Activated CD8-positive, alpha-beta T cell treated with anti-CD3 and anti-CD28 coated beads for 36 hours (primary cell): ENCODE measurements at places on chromosomes 7 and 10. TPM values are rescaled to one million over a fixed set of nuclear protein-coding genes. Genes with fewer than 3 reads are reported as not detected.

DNA sequence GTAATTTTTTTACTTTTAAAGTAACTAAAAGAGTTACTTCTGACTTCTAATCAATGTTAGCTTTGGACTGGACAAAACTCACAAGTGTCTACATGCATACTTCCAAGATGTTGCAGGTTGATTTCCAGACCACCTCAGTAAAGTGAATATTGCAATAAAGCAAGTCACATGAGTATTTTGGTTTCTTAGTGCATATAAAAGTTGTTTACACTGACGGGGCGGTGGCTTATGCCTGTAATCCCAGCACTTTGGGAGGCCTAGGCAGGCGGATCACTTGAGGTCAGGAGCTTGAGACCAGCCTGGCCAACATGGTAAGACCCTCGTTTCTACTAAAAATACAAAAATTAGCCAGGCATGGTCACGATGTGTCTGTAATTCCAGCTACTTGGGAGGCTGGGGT is 40.8 kb downstream of the PANK1 start:
- no peaks in the 10 kb centered on the region for H3K4me1 ChIP-seq
- no peak overlapping the region for H3K27ac ChIP-seq
- no peak overlapping the region for H3K4me3 ChIP-seq
- H3K36me3 ChIP-seq, result no peaks in the 10 kb centered on the region
- DNase-seq, result no peak

GRCh38 chr10:112546474-112546873 is 99.5 kb downstream of the VTI1A start:
- no peak overlapping the region for H3K4me3 ChIP-seq
- peaks cover 30% of the 10 kb centered on the region for H3K36me3 ChIP-seq
- H3K27me3 ChIP-seq, result no peaks in the 10 kb centered on the region
- no peak overlapping the region for H3K27ac ChIP-seq
- DNase-seq, result no peak

DNA sequence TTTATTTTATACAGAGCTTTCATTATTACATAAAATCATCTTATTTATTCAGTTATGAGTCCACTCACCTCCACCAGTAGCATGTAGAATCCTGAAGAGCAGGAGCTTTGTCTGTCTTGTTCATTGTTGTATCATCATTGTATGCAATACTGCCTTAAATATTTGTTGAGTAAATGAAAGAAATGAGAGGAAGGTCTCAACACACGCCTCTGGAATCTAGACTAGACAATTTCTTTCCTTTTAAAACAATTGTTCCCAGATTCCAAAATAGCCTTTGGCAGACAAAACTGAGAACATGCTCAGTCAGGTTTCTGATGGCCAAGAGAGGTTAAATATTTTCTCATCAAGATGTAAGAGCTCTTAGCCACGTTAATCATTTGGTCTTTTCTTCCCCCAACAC is 173.1 kb upstream of the AGR3 start:
- DNase-seq, result no peak
- H3K4me1 ChIP-seq, result peaks cover 8% of the 10 kb centered on the region
- H3K27ac ChIP-seq, result no peak overlapping the region
- H3K27me3 ChIP-seq, result no peaks in the 10 kb centered on the region
- no peak overlapping the region for H3K4me3 ChIP-seq

- H3K27me3 ChIP-seq, result no peaks in the 10 kb centered on the region
- H3K4me1 ChIP-seq, result no peaks in the 10 kb centered on the region
- no peak overlapping the region for H3K4me3 ChIP-seq
- H3K27ac ChIP-seq, result no peak overlapping the region
Observed at GRCh38 chr7:121620953-121621606, 225.0 kb upstream of the FAM3C start.

- peak overlapping the region; percentile 87 for H3K4me3 ChIP-seq
- H3K27me3 ChIP-seq, result peaks cover 1% of the 10 kb centered on the region
- peaks cover 5% of the 10 kb centered on the region for H3K36me3 ChIP-seq
- no peak for DNase-seq
Observed at GRCh38 chr7:105875505-105875904, 894 bp downstream of the ATXN7L1 start.

DNA sequence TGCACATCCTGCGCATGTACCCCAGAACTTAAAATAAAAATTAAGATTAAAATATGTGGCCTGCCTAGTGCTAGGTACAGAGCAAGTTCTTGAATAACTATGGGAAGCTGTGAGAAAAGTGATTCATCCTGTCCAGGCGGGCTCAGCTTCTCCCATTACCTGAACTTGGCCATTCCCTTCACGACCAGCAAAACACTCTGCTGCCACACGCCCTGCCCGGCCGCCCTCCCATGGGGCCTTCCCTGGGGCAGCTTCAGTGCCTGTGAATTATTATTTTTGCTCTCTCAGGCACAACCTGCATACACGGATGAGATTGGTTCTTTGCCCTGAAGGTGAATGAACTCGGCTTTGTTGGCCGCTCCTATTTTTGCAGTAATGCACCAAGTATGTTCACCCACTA is 209.2 kb upstream of the SHH start:
- peaks cover 2% of the 10 kb centered on the region for H3K27me3 ChIP-seq
- H3K4me1 ChIP-seq, result peaks cover 14% of the 10 kb centered on the region
- no peak for DNase-seq
- no peak overlapping the region for H3K4me3 ChIP-seq
- H3K36me3 ChIP-seq, result no peaks in the 10 kb centered on the region

GRCh38 chr7:1196950-1197349 is 35.7 kb upstream of the UNCX start:
- H3K4me3 ChIP-seq, result no peak overlapping the region
- H3K36me3 ChIP-seq, result no peaks in the 10 kb centered on the region
- peaks cover 12% of the 10 kb centered on the region for H3K27me3 ChIP-seq
- no peak overlapping the region for H3K27ac ChIP-seq

GRCh38 chr7:38817526-38817925 is 91.5 kb downstream of the VPS41 start:
- no peaks in the 10 kb centered on the region for H3K27me3 ChIP-seq
- H3K36me3 ChIP-seq, result peaks cover 16% of the 10 kb centered on the region
- H3K4me3 ChIP-seq, result no peak overlapping the region
- peaks cover 5% of the 10 kb centered on the region for H3K4me1 ChIP-seq
- no peak for DNase-seq

GRCh38 chr10:50361946-50362345 is 110.6 kb upstream of the ASAH2 start:
- no peak overlapping the region for H3K27ac ChIP-seq
- H3K27me3 ChIP-seq, result no peaks in the 10 kb centered on the region
- H3K4me3 ChIP-seq, result no peak overlapping the region
- no peak for DNase-seq
- peaks cover 5% of the 10 kb centered on the region for H3K4me1 ChIP-seq
- peaks cover 22% of the 10 kb centered on the region for H3K36me3 ChIP-seq

- no peak overlapping the region for H3K27ac ChIP-seq
- no peaks in the 10 kb centered on the region for H3K36me3 ChIP-seq
- H3K4me3 ChIP-seq, result no peak overlapping the region
Observed at GRCh38 chr7:30005464-30005863, 15.9 kb upstream of the SCRN1 start.

DNA sequence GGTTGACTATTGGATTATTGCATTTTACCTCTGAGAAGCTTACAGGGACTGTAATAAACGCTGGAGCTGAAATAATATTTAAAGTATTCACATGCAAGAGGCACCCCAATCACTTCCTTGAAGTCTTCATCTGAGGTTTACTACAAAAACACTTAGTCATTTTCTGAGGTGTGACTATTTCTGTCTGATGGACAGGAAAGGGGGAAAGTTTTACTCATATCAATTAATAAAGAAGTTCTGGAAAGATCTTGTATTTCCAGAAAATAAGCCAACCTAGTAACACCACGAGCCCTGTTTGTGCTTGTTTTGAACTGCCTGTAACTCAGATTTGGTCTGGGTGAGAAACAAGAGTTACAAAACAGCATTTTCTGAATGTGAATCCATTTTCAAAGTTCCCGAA is 63.9 kb upstream of the PRKCQ start:
- H3K27ac ChIP-seq, result peak overlapping the region; percentile 91
- no peak overlapping the region for H3K4me3 ChIP-seq
- H3K36me3 ChIP-seq, result peaks cover 3% of the 10 kb centered on the region
- peak; percentile 27 for DNase-seq
- peaks cover 52% of the 10 kb centered on the region for H3K4me1 ChIP-seq
- H3K27me3 ChIP-seq, result no peaks in the 10 kb centered on the region

DNA sequence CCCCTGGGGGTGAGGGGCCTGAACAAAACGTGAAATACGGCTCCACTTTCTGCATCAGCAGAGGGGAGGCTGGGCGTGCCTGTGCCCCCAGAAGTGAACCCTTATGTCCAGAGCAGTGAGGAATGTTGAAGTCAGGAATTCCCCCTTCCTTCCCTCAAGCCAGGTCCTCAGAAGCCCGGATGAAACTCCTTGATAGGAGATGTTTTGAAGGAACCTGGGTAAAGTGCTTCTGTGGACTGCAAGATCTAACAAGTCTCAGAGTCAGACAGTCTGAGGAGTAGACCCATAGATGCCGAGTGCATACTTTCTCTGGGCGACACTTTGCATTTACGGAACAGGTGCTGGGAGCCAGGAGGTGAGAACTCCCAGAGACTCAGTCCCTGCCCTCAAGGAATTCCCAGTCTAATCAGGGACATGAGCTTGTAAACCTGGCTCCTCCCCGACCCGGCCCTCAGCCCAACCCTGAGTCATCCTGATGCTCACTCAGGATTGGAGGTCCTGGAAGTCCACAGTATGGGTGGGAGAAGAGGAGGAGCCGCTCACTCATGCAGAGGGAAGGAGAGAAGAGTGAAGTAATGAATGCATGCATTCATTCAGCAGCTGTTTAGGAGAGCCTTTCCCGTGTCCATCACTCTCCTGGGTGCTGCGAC is 179.5 kb upstream of the ITGB1 start:
- H3K36me3 ChIP-seq, result no peaks in the 10 kb centered on the region
- H3K27me3 ChIP-seq, result peaks cover 1% of the 10 kb centered on the region
- H3K27ac ChIP-seq, result peak overlapping the region; percentile 91
- peaks cover 80% of the 10 kb centered on the region for H3K4me1 ChIP-seq
- H3K4me3 ChIP-seq, result no peak overlapping the region
- DNase-seq, result no peak

GRCh38 chr10:98921316-98921715 is 314.3 kb downstream of the HPSE2 start:
- no peaks in the 10 kb centered on the region for H3K27me3 ChIP-seq
- H3K27ac ChIP-seq, result no peak overlapping the region
- no peak for DNase-seq

GRCh38 chr7:106312906-106313305 is 28.1 kb upstream of the NAMPT start:
- H3K4me3 ChIP-seq, result no peak overlapping the region
- DNase-seq, result no peak
- peaks cover 18% of the 10 kb centered on the region for H3K27me3 ChIP-seq
- peaks cover 6% of the 10 kb centered on the region for H3K36me3 ChIP-seq
- peaks cover 20% of the 10 kb centered on the region for H3K4me1 ChIP-seq

DNA sequence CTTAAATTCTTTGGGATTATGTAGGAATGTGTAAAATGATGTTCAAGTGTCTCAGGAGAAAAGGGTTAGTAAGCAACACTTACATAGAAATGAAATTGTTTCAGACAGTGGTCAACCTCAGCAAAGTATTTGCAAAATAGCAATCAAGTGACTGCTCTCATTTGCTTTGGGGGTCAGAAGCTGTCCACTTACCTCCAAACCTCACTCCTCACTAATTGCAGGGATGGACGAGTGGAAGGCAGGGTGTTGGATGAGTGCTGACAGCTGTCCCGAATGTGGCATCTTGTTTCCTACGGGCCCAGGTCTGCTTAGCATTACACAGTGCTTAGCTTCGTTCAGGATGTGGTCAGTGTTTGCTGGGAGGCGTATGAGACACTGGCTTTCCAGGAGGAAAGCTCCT is 437.0 kb downstream of the SUGCT start:
- H3K27ac ChIP-seq, result no peak overlapping the region
- no peaks in the 10 kb centered on the region for H3K4me1 ChIP-seq
- no peaks in the 10 kb centered on the region for H3K27me3 ChIP-seq
- H3K4me3 ChIP-seq, result no peak overlapping the region
- no peaks in the 10 kb centered on the region for H3K36me3 ChIP-seq

- H3K27me3 ChIP-seq, result no peaks in the 10 kb centered on the region
- no peaks in the 10 kb centered on the region for H3K4me1 ChIP-seq
- no peak overlapping the region for H3K4me3 ChIP-seq
- H3K27ac ChIP-seq, result no peak overlapping the region
Observed at GRCh38 chr10:76993213-76993612, 644.4 kb downstream of the KCNMA1 start.

DNA sequence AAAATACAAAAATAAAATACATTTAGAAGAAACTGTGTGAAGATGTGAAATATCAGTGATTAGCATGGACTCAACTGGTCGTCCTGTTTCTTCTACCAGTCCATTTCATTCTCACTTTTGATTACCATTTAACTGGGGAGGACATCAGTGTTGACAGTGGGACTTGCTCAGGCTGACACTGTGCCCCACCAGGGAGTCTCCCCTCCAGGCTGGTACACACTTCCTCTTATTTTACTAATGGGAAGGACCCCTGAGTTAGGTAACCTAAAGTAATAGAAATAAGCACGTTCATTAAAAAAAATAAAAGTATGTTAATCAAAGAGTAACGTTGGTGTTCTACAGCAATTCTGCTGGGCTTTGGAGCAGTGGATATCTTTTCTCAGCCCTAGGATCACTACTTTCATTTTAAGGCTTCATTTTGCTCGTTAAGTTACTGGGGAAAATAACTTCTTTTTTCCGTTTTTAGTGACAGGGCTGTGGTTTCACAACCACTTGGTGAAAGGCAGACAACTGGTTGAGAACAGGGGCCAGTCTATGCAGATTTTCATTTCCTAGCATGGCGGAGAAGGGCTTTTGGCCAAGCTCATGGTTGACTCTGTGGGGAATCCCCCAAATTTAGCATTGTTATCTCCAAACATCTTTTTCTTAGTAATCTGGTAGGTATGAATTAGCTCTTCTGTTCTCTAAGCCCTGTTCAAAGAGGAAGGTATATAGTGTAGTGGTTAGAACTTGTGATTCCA is 2.1 kb downstream of the SNX10 start:
- no peaks in the 10 kb centered on the region for H3K27me3 ChIP-seq
- DNase-seq, result peak; percentile 85
- peak overlapping the region; percentile 96 for H3K4me3 ChIP-seq
- peaks cover 28% of the 10 kb centered on the region for H3K4me1 ChIP-seq

DNA sequence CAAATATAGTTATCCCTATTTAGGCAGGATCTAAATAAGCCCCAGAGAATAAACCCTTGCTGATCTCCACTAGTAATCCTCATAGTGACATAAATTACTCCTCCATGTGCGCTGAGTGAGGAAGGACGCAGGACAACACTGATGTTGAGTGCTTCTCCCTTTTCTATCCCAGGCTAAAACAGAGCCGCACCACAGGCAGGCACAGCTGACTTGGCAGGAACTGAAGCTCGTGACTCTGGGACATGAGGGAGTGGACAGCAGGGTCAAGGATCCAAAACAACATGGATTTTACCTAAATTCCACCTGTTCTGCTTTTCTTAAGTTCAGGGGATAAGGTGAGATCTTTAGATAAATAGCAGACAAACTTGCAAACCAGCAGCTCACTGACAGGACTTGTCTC is 46.0 kb downstream of the VOPP1 start:
- H3K27ac ChIP-seq, result no peak overlapping the region
- H3K4me3 ChIP-seq, result no peak overlapping the region
- H3K4me1 ChIP-seq, result peaks cover 46% of the 10 kb centered on the region
- no peak for DNase-seq
- H3K36me3 ChIP-seq, result peaks cover 4% of the 10 kb centered on the region
- no peaks in the 10 kb centered on the region for H3K27me3 ChIP-seq

The MOGAT3 gene
- not detected for total RNA-seq

The NAPEPLD gene
- total RNA-seq, result 6.3 TPM

The TMEM106B gene
- 27.1 TPM for total RNA-seq

The CTAGE4 gene
- total RNA-seq, result 1.6 TPM

The PIP gene
- total RNA-seq, result not detected

The CCL24 gene
- total RNA-seq, result not detected
